ENCODE measurements at places on chromosomes 13 and 19. TPM values are rescaled to one million over a fixed set of nuclear protein-coding genes. Genes with fewer than 3 reads are reported as not detected.

FPR3 gene
- total RNA-seq: not detected

ZBTB32 gene
- 133 TPM for total RNA-seq

TNFSF13B gene
- total RNA-seq: 6.2 TPM

CEBPA gene
- total RNA-seq: 0.23 TPM

APBA3 gene
- 50.3 TPM for total RNA-seq

STK24 gene
- 148 TPM for total RNA-seq

COL5A3 gene
- total RNA-seq: 0.09 TPM

RXFP2 gene
- not detected for total RNA-seq

ZNF549 gene
- 6.7 TPM for total RNA-seq

VSTM2B gene
- total RNA-seq: not detected

SOX1 gene
- not detected for total RNA-seq

TICAM1 gene
- 22.4 TPM for total RNA-seq

SLC44A2 gene
- total RNA-seq: 83.4 TPM

LINGO3 gene
- total RNA-seq: 0.32 TPM

KLC3 gene
- not detected for total RNA-seq

ZNF737 gene
- 11.7 TPM for total RNA-seq

BRSK1 gene
- total RNA-seq: 9.1 TPM

SLC1A6 gene
- not detected for total RNA-seq

IGFL1 gene
- total RNA-seq: not detected

KLHL1 gene
- total RNA-seq: not detected

SETDB2 gene
- total RNA-seq: 14.3 TPM

ELAVL1 gene
- 150 TPM for total RNA-seq

NCAN gene
- 0.05 TPM for total RNA-seq

GPC5 gene
- total RNA-seq: not detected

LENG9 gene
- total RNA-seq: 7.2 TPM

MOB3A gene
- total RNA-seq: 200 TPM

HSPB6 gene
- not detected for total RNA-seq

ZFP82 gene
- total RNA-seq: 5.9 TPM

COMP gene
- total RNA-seq: not detected

ZIK1 gene
- total RNA-seq: 10.6 TPM

NLRP11 gene
- total RNA-seq: not detected

SPACA4 gene
- not detected for total RNA-seq

MBD3L2 gene
- not detected for total RNA-seq

TIMM13 gene
- total RNA-seq: 91.9 TPM

ZNF177 gene
- total RNA-seq: 1.1 TPM

All from activated CD8-positive, alpha-beta memory T cell treated with anti-CD3 and anti-CD28 coated beads, Interleukin-2, amount 10 ng/mL, durations not matched to agents 7 days and 5 days (primary cell).